Endodermal cell (in vitro differentiated cells): ENCODE measurements at places on chromosomes 5 and 9.
A peak's percentile ranks its signal among the peaks of the same experiment; 100 is the strongest.

GRCh38 chr5:86631165-86631564 lies 13.4 kb downstream of the COX7C start:
- DNase-seq: no peak

DNA sequence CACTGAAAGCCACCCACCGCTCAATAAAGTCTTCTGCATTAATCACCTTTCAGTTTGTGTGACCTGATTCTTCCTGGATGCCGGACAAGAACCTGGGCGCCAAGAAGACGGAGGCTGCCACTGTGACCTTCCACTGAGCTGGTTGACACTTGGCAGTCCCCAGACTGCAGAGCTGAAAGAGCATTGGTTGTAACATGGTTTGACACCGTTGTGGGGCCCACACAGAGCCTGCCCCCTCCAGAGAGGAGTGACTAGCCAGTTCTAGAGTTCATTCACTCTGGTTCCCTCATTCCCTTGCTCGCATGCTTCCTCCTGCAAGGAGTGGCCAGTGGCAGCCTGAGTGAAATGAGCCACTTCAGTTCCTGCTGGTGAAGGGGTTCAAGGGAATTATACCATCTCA lies 86.2 kb upstream of the ANXA1 start:
- no peak for DNase-seq

GRCh38 chr5:115068239-115069086 lies 101.2 kb downstream of the TRIM36 start:
- DNase-seq: no peak

DNA sequence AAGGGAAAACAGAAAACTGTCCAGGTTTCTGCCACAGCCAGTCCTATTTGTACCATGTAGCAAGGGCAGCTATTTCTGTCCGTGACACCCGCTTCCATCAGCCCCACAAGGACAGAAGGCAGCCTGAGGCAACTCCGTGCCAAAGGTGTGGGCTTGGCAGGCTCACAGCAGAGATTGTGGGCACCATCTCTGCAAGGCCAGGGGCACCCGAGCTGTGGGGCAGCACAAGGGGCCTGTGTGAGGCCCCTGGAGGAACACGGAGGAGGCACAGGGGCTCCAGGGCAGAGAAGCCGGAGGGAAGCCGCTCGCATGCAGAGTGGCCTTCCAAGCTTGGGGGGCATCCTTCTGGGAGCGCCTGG lies 43.5 kb downstream of the COL23A1 start:
- DNase-seq: no peak

DNA sequence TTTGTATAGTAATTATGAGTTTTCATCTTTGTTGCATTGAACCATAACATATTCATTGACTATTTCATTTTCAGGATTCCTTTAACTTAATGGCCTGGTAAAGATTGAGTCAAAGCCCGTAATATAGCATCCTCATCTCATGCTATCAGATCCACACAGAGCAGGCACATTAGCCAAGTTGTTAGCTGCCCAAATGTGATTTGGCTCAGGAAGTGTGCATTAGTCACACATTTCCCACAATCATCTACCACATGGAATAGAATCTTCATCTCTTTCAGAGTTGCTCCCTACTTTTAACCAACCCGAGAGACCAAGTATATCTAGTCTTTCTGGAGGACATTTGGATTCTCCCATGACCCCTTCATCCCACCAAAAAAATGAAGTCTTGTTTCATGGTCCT lies 481.0 kb upstream of the PTGER4 start:
- no peak for DNase-seq

DNA sequence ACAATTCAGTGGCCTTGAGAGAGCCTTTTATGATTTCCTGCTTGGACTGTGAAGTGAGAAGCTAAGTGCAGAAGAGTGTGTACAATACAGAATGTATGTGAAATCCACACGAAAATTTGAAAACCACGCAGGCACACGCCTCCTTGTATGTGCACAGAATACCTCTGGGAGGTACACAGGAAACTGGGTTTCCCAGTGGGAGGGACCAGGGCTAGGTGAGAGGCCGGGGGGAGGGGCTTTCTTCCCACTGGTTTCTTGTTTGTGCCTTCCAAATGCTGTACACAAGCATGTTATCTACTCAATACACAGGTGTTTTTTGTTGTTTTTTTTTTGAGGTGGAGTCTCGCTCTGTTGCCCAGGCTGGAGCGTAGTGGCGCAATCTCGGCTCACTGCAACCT lies 16.1 kb downstream of the C9orf50 start:
- DNase-seq: no peak

DNA sequence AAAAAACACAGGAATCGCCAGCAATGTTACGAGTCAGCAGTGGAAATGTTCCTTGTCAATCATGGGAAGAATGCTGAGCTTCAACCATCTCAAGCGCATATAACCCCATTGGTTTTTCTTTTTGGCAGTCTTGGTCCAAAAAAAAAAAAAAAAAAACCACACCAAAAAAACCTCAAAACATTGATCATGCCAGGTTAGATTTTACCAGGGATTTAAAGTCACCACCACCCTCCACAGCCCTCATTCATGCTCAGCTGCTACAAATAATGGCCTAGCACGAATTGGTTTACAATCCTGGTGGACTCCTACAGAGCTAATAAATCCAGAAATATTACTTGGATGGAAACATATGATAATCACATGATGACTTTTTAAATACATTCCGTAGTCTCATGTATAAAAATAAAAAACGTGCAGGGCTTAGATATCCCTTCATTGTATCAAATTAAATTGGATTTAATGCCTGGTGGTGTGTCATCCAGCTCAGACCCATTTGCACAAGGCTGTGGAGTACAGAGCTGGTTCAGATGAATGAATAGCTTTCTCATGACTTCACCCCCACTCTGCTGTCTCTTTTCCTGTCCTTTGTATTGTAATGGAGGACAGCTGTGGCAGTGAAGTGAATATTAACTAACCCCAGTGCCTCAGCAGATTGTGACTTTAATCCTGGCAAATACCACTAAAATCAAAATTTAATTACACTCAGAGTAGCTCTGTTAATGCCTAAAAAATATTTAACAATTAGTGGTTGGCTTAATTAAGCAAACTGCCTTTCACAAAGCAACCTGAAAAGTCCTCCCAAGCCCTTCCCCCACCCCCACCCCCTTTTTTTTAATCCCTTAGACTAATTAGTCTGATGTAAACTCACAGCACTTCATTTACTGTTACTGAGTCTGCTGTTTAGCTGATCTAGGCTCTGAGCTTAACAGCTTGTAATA lies 626.5 kb upstream of the ZNF608 start:
- peak; percentile 55 for DNase-seq

DNA sequence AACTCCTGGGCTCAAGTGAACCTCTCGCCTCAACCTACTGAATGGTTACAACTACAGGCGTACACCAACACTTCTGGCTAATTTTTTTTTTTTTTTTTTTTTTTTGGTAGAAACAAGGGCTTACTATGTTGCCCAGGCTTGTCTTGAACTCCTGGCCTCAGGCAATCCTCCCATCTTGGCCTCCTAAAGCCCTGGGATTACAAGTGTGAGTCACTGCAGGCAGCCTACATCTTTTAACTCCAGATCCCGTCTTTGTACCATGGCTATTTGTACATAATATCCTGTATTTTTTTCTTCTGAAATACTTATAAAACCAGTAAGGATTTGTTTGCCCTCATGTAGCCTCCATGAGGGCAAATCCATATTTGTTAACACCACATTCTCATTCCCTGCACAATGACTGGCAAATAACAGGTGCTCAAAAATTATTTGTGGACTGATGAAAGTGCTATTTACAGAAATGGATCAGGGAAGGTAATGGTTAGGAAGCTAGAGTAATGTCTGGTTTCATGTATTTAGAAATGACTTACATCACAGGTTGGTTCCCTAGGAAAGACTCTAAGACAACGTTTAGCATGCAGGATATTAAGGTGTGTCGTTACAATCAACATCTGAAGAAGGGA lies 51.9 kb upstream of the POU5F2 start:
- DNase-seq: no peak

DNA sequence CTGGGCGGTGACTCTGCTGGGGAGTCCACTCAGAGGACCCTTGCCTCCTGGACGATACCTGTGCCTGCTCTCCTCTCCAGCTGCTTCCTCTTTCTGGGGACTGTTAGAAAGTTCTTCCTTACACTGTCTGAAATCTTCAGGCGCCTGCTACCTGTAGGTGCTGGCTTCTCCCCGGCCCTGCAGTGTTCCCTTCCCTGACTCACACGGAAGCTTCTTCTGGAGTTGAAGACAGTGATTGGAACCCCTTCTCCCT lies 562 bp downstream of the GSN start:
- no peak for DNase-seq
